ENCODE measurements at places on chromosomes 7 and 10. TPM values are rescaled to one million over a fixed set of nuclear protein-coding genes. Genes with fewer than 3 reads are reported as not detected.

Gene PPP1R3C
- total RNA-seq = 190 TPM

Gene PNLIP
- total RNA-seq = not detected

Gene KIAA1217
- 0.43 TPM for total RNA-seq

Gene EBLN1
- total RNA-seq = not detected

Gene THSD7A
- 0.55 TPM for total RNA-seq

Gene FAM24B
- total RNA-seq = 2.6 TPM

Gene TMEM176B
- total RNA-seq = 3.8 TPM

Gene MYL7
- total RNA-seq = not detected

Gene MYH16
- total RNA-seq = not detected

Gene ZNF117
- total RNA-seq = 3.4 TPM

Gene C10orf53
- not detected for total RNA-seq

Gene LIPK
- not detected for total RNA-seq

Gene SH2D4B
- not detected for total RNA-seq

Gene GFRA1
- 1.6 TPM for total RNA-seq

Gene PRDX3
- 153 TPM for total RNA-seq

Gene CALML5
- not detected for total RNA-seq

Gene SLC39A12
- total RNA-seq = not detected

Gene CHN2
- total RNA-seq = 0.71 TPM

Gene ZPBP
- not detected for total RNA-seq

Gene STX1A
- total RNA-seq = 10.7 TPM

Gene MAP3K8
- total RNA-seq = 16.1 TPM

Gene USP6NL
- total RNA-seq = 8.7 TPM

Gene GPR37
- 3.8 TPM for total RNA-seq

Gene CCDC146
- total RNA-seq = 3.1 TPM

Gene EN2
- total RNA-seq = under 0.01 TPM

Gene PUS7
- 12.8 TPM for total RNA-seq

Gene EPHA1
- 0.14 TPM for total RNA-seq

Gene TMEM130
- 0.14 TPM for total RNA-seq

Gene CDNF
- total RNA-seq = 1.1 TPM

Gene LDB3
- total RNA-seq = under 0.01 TPM

Gene SLC4A2
- 78.7 TPM for total RNA-seq

Gene NKX2-3
- total RNA-seq = not detected

Gene SFRP5
- total RNA-seq = not detected

Gene MOGAT3
- total RNA-seq = not detected

Gene PWWP2B
- total RNA-seq = 8.3 TPM

Gene OGDHL
- total RNA-seq = 0.14 TPM

Gene PRSS1
- total RNA-seq = not detected

Gene ARMC3
- not detected for total RNA-seq

Gene ACSL5
- total RNA-seq = 1.7 TPM

Gene BEND7
- 5.0 TPM for total RNA-seq

Gene INTS15
- 10.4 TPM for total RNA-seq

Gene TRPV6
- total RNA-seq = not detected

Gene SPDYE8
- not detected for total RNA-seq

Gene MTURN
- 13.1 TPM for total RNA-seq

Gene ZFAND2A
- total RNA-seq = 21.0 TPM

Gene EBF3
- total RNA-seq = 3.7 TPM

Gene KCNMA1
- 30.9 TPM for total RNA-seq

Gene HMX2
- not detected for total RNA-seq

Gene PLEKHS1
- 0.09 TPM for total RNA-seq

Gene GHRHR
- not detected for total RNA-seq

Gene GTF2IRD2
- 10.7 TPM for total RNA-seq

Gene ARID5B
- 84.9 TPM for total RNA-seq

Gene WNT8B
- total RNA-seq = not detected

Gene GIMAP2
- total RNA-seq = 0.55 TPM

Gene SLC12A9
- total RNA-seq = 16.8 TPM

Gene HOXA9
- total RNA-seq = 7.9 TPM

Measured in smooth muscle cell of bladder (primary cell).